ENCODE measurements at places on chromosomes 12 and 14.

- DNase-seq: no peak
Observed at GRCh38 chr12:103632554-103633216, 45.6 kb downstream of the STAB2 start.

DNA sequence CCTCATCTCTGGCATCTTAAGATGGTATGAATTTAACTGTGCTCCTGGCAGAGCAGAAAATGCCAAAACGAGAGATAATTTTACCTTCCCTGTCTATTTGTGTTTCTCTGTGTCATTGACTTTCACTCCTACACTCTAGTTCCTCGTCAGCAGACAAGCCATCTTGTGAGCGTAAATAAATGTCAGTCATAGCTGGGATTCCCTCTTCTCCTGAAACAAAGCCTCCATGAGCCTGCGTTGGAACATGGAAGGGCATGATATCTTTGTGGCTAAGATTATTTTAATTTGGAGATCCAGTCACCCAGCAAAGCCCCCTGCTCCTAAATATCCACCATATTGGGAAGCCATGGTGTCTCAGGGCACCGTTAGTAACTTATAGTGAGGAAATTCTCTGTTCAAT, 37.8 kb upstream of the TUNAR start:
- DNase-seq: no peak

GRCh38 chr14:77141214-77142004, at the start of gene ZDHHC22:
Gene ZDHHC22 (minus strand): TSS chr14:77141791. CDS start chr14:77139738, 2,053 bp downstream.
- DNase-seq: no peak

DNA sequence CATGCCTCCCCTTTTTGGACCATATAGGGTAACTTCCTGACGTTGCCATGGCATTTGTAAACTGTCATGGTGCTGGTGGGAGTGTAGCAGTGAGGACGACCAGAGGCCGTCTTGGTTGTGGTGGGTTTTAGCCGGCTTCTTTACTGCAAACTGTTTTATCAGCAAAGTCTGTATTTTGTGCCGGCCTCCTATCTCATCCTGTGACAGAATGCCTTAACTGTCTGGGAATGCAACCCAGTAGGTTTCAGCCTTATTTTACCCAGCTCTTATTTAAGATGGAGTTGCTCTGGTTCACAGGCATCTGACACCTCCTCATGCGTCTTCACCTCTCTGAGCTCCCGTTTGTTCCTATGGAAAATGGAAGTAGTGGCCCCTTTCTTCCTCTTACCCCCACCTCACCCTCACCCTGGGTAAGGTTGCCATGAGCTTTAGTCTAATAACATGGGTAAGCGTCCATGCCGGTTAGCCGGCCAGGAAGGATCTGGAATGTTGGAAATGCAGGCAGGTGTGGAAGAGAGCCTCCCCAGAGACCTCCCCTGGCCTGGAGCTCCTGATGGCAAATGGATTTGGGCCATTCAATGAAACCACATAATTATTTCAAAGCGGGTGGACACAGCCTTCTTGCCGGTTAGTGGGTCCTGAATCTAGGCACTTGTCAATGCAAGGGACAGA, 18.6 kb downstream of the HHIPL1 start:
- no peak for DNase-seq

DNA sequence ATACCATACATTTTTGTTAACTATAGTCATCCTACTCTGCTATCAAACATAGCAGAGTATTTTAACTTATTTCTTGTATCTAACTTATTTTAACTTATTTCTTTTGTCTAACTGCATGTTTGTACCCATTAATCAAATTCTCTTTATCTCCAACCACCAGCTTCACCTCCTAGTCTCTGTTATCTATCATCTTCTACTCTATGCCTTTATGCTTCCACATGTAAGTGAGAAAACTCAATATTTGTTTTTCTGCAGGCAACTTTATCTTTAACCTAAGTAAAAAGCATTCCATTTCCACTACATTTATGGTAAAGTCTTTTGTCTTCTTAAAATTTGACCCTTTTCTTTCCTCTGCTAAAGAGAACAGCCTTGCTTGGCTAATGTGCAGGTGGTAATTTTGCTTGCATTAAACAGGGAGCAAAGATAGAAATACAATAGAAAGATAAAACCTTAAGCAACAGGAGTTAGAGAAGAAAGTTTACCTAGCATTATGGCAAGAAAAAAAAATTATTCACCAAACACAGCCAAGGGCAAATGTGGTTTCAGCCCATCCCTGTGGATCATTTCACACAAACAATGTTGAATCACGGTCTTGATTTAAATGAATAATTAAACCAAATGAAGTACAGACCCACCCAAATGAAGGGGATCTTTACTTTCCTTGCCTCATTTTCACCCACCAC, 110.9 kb upstream of the TSPAN8 start:
- DNase-seq: no peak

DNA sequence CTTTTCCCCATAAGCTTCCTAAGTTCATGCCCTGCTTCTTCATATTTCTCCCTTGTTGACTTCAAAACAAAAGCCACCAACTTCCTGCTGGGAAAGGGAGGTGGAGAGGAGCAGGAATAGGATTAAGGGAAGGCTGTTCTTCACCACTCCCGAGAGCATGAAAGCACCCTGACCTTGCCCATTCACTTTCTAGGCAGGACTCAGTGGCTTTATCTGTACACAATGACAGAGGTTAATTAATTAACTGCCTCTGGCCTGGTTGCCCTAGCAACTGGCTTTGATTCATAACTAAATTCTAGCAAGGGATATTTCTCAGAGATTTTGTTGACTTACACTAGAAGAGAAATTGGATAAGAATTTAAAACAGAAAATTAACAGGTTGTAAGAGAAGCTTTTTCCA, 396.8 kb downstream of the RPS29 start:
- no peak for DNase-seq

DNA sequence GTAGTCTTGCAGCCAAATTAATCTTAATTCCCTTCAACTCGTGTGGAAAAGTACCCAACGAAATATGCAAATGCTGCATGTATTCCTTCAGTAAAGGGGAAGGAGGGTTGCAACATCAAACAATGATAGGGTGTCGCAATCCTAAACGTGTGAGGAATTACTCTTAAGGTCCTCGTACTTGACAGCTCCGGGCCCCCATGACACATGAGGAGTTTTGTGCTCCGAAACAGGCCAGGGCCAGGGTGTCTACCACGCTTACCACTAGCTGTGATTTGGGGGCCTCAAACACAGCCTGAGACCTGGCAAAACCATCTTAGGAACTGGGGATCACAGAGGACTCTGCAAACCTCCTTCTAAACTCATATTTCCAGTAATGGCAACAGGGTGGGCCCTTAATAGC, 20.4 kb downstream of the FOS start:
- DNase-seq: no peak

DNA sequence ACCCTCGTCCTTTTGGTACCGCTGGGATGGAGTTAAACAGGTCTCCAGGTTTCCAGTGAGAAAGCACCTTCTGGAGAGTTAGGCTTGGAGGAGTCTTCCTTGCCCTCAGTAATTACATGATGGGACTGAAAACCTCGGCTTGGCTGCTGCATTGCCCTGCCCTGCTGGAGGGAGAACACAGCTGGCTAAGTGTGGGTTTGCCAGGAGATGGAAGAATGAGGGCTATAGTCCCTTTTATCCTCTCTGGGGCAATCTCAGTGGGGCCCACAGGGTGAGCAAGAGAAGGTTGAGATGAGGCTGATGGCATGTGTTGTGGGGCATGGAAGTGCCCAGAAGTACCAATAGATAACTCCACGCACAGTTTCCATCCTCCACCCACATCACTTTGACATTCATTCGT, 23.2 kb upstream of the MEG3 start:
- no peak for DNase-seq

DNA sequence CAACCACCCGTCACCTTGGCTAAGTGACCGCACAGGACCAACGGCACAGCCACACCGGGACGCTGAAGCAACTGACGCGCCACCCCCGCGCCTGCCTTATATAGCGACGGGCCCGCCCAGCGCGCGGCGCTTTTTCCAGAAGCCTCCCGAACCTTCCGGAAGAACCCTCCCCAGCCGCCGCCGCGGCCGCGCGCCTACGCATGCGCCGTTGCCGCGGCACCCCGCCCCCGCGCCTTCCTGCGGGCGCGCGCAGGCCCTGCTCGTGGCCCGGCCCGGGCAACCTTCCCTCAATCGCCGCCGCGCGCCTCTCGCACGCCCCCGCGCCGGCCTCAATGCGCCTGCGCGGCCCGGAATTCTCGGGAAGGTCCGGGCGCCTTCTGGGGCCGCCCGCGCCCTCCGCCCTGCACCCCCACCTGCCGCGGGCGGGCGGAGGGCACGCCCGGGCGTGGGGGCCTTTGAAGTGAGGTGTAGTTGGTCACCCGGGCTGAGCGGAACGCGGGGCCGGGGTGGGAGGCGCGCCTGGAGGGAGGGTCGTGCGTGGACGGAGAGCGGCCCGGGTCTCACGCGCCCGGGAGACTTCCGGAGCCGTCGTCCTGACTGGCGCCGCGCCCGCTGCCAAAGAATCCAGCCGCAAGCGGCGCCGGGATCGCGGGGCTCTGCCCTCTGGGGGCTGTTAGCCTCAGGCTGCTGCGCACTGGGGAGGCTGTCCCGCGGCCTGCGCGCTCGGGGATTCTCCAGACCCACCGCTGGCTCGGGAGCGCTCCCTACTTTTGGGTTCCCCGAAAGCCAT, at the start of gene HSP90AA1:
TSS of gene HSP90AA1 (minus strand) at position 73 of the 790 bp plus-strand sequence. CDS start 666 bp downstream, outside the sequence.
- DNase-seq: peak; percentile 96

GRCh38 chr14:104195878-104196277, 57.5 kb downstream of the KIF26A start:
- DNase-seq: no peak

DNA sequence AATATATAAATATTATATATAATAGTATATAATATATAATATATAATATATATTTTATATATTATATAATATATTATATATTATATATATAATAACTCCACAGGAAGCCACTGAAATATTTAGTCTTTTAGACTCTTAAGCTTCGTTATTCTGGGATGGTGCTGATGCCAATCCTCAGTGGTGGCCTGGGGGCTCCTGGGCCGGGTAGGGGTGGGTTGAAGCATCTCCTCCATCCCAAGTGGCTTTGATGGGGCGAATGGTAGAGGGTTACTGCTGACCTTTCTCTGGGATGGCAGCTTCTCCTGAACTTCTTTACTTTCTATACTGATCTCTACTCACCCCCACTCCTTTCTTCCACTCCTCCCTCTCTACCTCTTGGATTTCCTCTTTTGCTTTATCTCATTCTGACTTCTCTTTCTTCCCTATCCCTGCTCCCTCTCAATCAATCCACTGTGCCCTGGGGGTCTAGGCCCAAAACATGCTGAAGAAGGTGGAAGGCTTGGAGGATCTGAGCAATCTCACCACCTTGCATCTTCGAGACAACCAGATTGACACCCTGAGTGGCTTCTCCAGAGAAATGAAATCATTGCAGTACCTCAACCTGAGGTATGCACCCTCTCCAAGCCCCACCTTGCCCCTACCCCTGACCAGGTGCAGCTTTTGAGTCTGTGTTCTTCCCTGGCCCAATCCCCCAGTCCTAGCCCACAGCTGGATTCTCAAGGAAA, 4.8 kb upstream of the ENO2 start:
- DNase-seq: peak; percentile 17
